ENCODE measurements at places on chromosomes 2 and 18.

DNA sequence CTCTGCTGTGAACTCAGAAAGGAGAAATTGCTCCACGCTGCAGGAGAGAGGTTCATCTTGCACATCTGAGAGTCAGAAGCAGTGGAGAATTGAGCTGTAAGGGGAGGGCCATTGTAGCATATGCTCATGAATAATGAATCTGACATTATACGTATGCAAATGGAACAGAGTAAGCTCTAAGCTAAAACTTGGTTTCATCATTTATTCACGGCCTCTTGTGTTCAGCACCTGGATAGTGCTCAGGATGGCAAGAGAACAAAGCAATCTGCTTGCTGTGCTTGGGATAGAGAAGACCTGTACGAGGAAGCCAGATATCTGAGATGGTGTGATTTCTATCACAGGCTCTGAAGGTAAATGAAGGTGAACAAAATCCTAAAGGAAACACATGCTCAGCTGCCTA, 87.9 kb upstream of the GCFC2 start:
- no peak for DNase-seq

DNA sequence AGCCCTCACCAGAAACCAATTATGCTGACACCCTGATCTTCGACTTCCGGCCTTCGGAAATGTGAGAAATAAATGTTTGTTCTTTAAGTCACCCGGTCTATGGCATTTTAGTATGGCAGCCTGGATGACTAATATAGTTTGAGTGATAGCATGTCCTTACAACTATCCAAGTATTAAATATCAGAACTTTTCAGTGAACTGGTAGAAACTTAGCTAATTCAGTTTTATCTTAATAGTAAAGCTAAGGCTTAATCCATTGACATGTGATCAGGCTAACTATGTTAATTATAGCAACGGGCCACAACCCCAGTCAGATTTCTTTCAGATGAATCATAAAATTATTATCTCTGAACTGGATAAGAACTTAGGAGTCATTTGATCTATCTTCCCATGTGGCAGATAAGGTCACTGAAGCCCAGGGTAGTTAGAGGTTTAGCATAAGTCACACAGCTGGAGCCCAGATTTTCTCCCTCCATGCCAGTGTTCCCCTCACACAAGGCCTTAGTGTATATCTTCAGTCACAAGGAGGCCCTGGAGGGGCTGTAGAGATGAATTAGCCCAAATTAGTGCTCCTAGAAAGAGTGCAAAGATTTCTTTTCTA, 40.7 kb upstream of the UPP2 start:
- DNase-seq = no peak

DNA sequence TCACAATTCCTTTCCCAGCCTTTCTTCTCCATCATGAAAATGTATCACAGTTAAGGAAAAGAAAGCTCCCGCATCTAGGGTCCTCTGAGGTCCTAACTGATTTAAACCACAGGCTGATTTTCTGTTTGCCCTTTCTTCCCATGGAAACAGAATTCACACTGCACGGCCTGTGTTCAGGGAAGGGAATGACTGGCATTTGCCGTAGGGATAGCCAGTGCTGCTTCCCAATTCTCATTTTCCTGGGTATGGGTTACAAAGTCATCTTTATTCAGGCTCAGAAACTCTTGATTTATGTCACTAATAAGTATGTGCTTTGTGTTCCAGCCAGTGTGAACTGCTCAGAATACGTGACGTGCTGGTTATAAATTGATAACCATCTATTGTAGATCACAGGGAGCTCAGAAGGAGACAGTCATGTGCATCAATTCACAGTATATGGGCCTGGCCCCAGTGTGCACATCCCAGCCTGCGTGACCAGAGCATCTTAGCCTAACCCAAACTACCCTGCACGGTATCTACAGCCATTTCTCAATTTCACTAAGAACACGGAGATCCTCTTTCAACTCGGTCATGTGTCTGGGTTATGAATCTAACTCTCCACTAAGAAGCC, 163.3 kb downstream of the LRRC30 start:
- no peak for DNase-seq

- DNase-seq = no peak
Observed at GRCh38 chr18:54147439-54147838, 77.0 kb downstream of the MBD2 start.

GRCh38 chr2:27664154-27664574, 475 bp downstream of the SLC4A1AP start:
- no peak for DNase-seq

- no peak for DNase-seq
Observed at GRCh38 chr18:79589601-79590091, 90.0 kb upstream of the CTDP1 start.

GRCh38 chr18:58284699-58285448, 240.8 kb downstream of the NEDD4L start:
- no peak for DNase-seq

GRCh38 chr2:79640001-79640400, 127.2 kb downstream of the CTNNA2 start:
- no peak for DNase-seq

DNA sequence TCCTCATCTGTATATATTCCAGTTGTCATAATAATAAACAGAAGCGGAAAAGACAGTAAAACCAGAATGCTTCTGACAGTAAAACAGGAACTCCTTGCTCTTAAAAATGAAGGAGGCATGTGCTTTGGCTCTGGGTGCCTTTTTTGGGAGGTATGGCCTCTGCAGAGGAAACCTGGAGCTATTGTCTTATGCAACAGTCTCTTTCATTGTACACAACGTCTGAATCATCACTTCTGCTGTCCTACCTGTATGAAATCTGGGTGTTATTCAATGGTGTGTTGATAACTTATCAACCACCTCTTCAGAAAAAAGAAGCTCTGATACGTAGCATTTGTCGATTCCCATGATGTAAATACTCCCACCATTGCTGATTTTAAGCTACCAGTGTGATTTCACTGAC, 64.8 kb downstream of the CDCA7 start:
- DNase-seq = no peak

DNA sequence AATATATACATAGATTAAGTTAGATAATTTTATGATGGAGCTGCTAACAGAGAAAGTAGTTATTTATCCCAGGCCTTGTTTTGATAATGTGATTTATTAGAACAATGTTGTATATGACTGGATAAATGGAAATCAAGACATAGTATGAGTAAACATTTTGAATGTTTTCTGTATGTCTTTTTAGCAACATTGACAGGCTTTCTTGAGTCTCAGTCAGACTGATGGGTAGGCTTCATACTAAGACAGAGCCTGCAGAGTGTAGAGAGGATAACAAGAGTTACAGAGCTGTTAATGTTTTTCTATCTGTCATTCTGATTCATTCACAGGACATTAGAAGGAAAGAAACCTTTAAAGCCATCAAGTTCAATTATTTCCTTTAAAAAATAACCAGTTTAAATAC, 478.5 kb downstream of the LRP1B start:
- DNase-seq = no peak

DNA sequence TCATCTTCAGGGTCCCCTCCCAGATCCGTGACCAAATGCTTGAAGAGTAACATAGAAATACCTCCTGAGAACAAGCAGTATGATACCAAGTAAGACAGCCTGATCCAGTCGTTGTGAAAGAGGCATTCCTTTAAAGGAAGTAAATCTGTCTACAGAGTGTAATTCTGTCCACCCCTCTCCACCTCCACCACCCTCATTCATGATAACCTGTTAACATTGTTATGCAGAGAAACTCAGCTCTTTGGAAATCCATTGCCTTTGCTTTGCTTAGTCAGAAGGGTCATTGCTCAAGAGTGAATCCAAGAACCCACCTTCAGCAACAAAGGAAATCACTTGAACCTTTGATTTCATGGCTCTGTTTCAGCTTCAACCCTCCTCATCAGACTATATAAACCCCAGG, 155.6 kb downstream of the CYP26B1 start:
- DNase-seq = no peak

GRCh38 chr2:236338495-236339184, 74.4 kb upstream of the ASB18 start:
- no peak for DNase-seq

GRCh38 chr2:12192762-12193161, 446.3 kb downstream of the LPIN1 start:
- DNase-seq = no peak

DNA sequence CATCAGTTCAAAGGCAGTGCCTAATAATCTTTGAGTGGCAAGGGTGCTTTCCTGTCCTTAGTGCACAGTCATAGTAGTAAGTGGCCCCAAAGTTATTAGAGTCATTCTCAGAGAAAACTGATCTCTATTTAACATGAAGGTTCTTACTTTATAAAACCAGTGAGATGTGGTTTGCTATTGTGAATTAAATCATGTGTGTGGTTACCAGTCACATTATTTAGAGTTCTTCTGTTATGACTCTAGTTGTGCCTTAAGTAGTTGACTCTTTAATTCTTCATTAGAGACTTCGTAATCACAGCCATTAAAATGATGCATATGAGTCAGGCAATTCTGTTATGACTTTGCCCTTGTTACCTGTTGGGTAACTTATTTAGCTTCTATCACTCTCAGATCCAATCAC, 1392.9 kb upstream of the ACVR2A start:
- DNase-seq = no peak

DNA sequence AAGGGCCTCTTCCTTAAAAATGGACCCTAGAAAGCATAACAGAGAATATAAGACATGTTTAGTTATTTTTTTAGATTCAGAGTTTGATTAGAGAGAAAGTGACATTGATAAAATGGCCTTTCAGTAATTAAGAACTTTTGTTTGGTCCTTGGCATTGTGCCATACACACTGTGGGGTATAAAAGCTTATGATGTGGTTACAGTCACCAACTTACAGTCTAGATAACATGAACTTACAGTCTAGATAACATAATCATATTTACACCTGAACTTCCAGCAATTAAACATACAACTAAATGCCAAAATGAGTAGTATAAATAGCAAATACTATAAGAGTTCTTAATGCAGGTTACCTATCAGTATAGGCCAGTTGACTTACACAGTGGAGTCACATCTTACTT, 25.6 kb upstream of the EFEMP1 start:
- DNase-seq = no peak

DNA sequence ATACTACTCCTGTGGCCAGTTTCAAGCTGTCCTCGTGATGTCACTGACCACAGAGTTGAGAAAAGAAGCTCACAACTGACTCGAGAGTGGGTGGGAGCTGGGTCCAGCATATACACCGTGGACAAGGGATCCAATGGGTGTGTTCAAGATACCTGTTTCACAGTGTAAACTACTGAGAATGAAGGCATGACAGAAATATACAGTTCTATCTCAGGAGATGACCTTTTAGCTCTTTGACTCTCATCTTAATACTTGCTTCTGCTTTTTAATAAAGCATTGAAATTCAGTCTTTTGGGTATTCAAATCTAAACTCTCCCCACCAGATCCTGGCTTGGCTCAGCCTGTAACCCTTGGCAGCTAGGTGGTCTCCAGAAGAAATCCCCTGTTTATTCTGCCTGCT, 130.1 kb downstream of the MAP2 start:
- no peak for DNase-seq

DNA sequence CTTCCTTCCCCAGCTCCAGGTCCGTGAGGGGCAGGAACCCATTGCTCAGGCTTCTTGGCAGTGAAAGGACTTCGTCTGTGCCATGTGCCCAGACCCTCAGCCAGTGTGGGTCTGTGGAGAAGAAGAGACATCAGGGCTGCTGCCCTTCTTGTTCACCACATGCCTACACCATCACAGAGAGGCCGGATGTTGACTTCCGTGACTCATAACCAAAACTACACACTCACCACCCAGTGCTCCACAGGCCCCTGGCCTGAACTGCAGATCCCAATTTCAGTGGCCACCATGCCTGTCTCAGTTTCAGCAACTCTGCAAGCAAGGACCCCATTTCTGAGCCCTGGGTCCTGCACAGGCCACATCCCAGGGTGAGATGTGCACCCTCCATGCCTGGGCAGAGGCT, 332.6 kb upstream of the SALL3 start:
- no peak for DNase-seq

DNA sequence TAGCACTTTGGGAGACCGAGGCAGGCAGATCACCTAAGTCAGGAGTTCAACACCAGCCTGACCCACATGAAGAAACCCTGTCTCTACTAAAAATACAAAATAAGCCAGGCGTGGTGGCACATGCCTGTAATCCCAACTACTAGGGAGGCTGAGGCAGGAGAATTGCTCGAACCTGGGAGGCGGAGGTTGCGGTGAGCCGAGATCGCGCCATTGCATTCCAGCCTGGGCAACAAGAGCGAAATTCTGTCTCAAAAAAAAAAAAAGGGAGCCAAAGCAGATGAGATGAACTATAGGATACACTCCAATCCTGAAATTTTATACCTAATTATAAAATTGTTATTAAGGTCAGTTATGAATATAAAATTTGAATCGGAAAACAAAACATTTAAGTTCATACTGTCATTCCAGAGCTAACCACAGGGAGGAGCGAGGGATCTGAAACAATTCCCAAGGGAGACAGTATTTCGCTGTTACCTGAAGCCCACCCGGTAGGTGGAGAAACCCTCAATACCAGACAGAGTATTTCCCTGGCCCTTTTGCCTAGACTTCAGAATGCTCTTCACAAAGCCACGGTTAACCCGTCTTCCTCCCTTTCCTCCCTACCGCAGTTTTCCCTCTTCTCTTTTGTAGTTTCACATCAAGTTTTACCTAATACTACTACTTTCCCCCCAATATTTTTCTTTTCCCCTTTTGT, 1.4 kb downstream of the PPM1G start:
- no peak for DNase-seq

DNA sequence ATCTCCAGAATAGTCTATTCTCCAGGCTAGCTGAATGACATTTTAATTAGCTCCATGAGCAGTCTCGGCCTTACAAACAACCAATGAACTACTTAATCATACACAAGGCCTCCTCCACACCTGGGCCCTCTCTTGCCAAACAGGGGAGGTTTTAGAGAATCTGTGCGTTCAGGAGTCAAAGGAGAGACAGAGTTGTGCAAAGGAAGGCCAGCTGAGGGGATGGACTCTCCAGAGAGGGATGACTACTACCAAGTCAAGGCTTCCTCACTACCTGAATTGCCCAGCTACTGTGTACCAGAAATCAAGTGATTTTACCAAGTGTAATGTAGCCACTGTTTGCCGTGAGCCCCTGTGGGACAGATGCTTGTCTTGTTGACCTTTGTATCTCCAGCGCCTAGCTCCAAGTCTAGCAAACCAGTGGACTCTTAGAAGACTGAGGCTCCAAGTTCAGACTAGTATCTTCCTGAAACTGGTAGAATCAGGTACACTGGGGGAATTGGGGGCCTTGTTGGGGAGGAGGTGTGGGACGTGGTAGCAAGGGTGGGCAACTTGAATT, 123.1 kb upstream of the STON1 start:
- no peak for DNase-seq

GRCh38 chr2:182625814-182626213, 90.2 kb upstream of the DNAJC10 start:
- no peak for DNase-seq

- DNase-seq = no peak
Observed at GRCh38 chr2:2830576-2830975, 499.5 kb upstream of the MYT1L start.

- no peak for DNase-seq
Observed at GRCh38 chr2:9228088-9228751, 21.6 kb downstream of the ASAP2 start.

- no peak for DNase-seq
Observed at GRCh38 chr2:64978514-64979268, 10.5 kb upstream of the SLC1A4 start.

GRCh38 chr2:26849056-26849999, 1.4 kb downstream of the DPYSL5 start:
- no peak for DNase-seq

Data from stimulated activated CD8-positive, alpha-beta memory T cell treated with anti-CD3 and anti-CD28 coated beads, Interleukin-4, amount 100 ng/mL, for 4 hours (primary cell).